Occipital lobe (tissue), 3 donors: ENCODE measurements at places on chromosomes 11 and 22. TPM values are rescaled to one million over a fixed set of nuclear protein-coding genes. Genes with fewer than 3 reads are reported as not detected.

DNA sequence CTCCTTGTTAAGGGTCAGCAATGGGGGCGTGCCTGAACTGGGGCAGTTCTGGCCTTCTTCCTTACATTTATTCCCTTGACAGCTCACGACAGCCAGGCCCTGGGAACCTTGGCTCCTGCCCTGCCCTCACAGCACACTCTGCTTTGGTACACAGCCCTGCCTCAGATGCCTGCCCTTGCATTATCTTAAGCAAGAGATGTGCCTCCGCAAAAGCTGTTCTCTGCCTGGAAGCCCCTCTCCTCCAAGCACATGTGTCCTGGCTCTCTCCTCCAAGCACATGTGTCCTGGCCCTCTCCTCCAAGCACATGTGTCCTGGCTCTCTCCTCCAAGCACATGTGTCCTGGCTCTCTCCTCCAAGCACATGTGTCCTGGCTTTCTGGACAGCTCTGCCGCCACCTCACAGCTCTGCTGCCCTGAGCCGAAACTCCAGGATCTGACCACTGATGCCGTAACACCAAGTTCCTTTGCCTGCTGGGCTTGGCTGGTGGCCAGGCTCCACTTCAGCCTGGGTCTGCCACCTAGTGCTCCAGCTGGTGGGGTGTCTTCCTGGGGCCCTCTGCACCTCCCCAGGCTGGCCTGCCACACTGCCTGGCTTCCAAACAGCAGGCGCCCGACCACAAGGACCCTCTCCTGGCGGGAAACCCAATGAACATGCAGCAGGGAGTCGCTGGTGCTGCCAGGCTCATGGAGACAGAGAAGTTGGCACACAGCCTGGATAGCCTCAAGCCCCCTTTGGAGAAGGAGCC lies 53.0 kb downstream of the SCUBE1 start:
- no peak for DNase-seq

DNA sequence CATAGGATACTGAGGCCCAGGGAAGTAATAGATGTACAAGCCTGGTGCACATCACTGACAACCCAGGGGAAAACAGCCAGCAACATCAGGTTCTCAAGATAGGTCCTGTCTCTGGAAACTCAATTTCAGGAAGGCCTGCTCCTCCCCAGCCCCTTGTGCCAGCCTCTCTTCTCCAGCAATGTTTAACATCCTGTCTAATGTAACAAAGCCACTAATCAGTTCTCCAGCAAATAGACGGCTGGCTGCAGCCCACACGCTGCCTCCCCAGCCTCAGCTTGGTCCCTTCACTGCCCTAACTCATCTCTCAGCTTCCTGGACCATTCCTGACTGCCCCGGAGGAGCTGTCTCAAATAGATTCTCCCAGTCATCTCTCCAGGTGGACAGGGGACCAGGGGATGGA lies 37.8 kb downstream of the RPL27A start:
- DNase-seq: no peak

- DNase-seq: no peak
Observed at GRCh38 chr22:44604991-44605390, 97.0 kb upstream of the PRR5 start.

DNA sequence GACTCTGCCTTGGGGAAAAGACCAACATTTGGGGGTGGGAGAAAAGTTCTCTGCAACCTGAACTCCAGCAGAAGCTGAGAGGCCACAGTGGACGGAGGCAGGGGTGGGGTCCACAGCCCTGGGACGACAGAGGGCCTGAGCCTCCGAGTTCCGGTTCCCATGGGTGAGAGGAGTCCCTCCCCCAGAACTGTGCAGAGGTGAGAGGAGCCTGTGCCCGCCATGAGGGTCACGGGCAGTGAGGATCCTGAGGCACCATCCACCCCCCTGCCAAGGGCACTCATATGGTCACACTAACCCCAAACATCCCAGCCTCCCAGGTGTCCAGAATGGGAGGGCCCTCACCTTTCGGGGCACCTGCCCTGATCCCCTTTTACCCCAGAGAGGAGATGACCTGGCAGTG lies 30.5 kb downstream of the KIAA0930 start:
- no peak for DNase-seq

GRCh38 chr11:62449451-62449851 lies 30.6 kb downstream of the SCGB1A1 start:
- no peak for DNase-seq

DNA sequence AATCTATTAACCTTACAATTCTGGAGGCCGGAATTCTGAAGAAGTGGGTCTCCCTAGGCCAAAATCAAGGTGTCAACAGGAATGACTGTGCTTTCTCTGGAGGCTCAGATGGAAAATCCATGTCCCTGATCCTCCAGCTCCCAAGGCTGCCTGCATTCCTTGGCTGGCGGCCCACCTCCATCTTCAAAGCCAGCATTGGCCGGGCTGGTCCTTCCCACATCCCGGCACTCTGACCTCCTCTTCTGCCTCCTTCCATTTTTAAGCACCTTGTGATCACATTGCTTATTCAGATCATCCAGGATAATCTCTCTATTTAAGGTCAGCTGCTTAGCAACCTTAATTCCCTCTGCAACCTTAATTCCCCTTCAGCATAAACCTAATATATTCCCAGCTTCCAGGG lies 22.7 kb upstream of the CTSD start:
- no peak for DNase-seq

The RTN4R gene
- 9.5 TPM for total RNA-seq

The CRYBB3 gene
- not detected for total RNA-seq

The GGTLC2 gene
- not detected for total RNA-seq

The APOBEC3H gene
- not detected for total RNA-seq

The TPST2 gene
- 11.4 TPM for total RNA-seq

The OR5T1 gene
- not detected for total RNA-seq

The MRGPRF gene
- 2.3 TPM for total RNA-seq
